ENCODE measurements at places on chromosomes 2 and 18.

DNA sequence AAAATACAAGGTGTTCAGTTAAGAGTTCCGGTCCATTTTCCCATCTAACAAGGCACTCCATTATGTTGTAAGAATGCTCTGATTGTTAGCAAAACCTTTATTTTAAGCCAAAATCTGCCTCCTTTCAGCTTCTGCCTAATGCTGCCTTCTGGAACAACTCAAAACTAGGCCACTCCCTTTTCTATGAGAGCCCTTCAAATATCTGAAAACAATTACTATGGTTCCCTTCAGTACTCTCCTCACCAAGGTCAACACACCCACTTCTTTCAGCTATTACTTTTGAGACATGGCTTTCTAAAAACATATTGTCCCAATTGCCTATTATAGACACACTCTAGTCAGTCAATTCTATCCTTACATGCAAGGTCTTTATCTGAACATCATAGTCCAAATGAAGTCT, 429.4 kb downstream of the ERBB4 start:
- DNase-seq: no peak

- DNase-seq: no peak
Observed at GRCh38 chr2:109429567-109430328, 184.0 kb downstream of the SEPTIN10 start.

DNA sequence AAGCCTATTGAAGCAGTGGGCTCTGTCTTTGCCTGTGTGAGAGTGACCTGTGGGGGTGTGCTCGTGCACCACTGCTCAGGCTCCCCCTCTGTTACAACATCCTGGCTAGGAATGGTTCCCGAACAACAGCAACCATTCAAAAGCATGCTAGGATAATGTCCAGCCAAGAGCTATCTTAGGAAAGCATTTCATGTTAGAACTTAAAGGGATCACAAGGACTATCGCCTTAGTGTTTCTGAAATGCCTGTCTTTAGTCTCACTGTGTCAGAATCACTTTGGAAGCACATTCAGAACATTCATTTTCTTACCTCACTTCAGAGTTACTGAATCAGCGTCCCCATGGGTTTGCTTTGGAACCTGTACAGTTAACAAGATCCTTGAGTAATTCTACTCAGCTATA, 134.9 kb upstream of the DSEL start:
- no peak for DNase-seq

DNA sequence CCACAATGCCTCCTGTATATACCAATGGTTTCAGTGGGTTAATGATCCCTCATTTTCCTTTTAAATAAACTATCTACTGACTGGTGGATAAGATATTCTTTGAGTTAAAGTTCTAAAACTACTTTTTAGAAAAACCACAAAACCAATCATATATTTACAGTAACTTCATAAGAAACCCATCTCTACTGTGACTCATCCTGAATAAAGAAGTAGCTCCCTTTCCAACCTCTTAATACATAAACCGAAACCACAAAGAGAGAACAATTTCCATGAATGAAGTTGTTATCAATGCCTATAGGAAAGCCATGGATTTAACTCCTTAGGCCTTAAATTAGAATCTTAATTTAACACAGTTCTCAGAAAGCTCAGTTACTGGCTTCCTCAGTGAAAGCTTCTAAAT, 227.0 kb upstream of the SMAD7 start:
- no peak for DNase-seq

- DNase-seq: no peak
Observed at GRCh38 chr2:234172066-234172465, 121.6 kb downstream of the SPP2 start.

DNA sequence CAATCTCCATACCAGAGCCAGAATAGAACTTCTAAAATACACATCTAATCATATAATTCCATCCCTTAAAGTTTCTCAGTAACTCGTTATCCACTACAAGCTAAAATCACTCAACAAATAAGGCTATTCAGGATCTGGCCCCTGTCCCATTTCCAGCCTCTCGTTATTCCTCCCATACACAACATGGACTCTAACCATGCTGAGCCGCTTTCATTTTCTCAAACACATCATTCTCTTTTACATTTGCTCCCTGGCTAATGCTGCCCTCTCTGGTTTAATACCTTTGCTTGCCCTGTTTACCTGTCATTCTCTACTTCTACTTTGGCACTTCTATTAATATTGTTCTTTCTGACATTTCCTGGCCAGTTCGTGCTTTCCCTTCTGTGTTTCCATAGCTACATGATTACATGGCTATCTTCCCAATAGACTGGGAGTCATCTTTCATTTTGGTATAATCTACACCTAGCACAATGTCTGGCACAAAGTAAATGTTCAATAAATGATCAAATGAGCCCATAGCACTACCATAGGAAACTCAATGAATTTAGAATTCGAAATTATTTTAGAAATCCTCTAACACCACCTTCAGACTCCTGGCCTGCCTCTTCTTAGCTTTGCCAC, 163.6 kb upstream of the VRK2 start:
- DNase-seq: no peak

DNA sequence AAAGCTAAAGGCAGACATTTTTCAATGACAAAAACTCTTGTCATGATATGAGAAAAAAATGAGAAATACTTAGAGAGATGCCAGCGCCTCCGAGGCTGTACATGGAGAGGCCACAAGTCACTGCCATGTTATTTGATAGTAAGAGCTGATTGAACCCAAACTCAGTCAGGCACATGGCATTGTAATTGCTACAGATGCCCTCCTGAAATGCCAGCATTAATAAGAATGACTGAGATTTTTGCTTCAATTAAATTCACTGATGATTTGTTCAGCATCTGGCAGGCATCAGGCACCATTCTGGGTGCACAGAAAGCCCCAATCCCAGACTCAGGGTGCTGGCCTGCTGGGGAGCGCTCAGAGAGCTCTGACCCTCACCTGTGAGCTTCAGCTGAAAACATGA, 129.0 kb upstream of the PXDN start:
- no peak for DNase-seq

DNA sequence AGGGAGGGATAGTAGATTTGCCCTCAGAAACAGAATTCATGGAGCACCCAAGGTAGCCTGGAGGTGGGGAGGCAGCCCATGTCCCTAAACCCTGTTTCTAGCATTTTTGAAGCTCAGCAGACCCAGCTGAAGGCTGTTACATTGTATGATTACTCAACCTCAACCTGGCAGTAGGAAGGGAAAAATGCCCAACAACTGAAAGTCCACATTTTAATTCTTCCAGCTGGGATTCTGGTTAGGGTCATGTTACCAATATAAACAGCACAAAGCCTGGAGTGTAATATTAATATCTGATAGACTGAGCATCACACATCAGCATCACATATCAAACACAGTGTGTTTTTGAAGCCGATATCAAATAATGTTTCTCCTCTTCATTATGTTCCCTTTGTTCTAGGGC, 437.0 kb downstream of the HRH4 start:
- no peak for DNase-seq

DNA sequence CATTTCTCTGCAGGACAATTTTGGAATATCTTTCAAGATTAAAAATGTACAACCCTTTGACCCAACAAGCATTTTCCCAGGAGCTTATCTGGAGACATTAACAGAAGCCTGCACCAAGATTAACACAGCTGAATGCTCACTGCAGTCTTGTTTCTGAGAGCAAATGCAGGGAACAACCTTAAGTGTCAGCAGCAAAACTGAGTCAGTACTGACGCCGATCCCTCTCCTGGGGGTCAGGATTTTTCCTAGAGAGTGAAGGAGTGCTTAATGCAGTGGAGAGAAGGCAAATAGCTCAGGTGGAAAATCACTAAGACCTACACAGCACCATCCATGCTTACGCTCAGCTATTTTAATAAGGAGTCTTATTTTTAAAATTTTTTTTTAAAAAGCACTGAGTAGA, 42.8 kb upstream of the SGPP2 start:
- DNase-seq: no peak

GRCh38 chr2:111633643-111634042, 250.3 kb downstream of the ANAPC1 start:
- DNase-seq: no peak

DNA sequence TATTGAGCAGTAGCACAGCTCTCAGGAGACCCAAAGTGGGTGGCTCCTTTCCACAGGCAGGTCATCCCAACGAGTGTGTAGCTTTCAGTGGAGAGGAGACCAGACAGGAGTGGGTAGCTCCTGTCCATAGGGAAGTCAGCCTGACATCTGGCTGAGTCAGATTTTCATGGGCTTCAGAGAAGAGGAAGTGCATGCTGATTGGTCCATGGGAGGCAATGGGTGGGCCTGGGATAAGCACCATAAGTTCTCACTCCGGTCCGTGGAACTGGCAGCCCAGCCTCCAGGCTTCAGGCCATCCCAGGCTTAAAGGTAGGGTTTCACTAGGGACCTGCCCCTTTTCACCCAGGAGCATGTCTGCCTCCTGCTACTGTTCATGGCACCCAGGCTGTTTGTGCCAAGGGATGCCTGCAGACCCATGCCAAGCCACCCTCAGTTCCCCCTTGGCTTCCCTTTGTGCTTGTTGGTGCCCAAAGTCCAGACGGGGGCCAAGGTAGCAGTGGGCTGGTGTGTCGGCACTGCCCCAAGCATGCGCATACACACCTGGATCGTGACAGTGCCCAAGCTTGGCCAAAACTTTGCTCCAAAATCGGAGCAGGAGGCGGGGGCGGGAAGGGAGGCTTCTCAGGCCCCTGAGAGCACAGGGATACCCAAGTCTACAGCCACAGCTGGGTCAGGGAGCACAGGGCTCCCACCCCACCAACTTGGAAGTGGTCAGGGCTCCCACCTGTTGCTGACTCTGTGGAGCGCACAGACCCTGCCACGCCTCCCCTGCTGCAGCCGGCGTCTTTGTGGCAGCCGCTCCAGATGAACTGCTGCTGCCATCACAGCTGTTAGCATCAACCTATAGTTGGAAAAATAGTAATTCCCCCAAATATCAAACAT, 26.4 kb downstream of the MARCHF7 start:
- DNase-seq: no peak

DNA sequence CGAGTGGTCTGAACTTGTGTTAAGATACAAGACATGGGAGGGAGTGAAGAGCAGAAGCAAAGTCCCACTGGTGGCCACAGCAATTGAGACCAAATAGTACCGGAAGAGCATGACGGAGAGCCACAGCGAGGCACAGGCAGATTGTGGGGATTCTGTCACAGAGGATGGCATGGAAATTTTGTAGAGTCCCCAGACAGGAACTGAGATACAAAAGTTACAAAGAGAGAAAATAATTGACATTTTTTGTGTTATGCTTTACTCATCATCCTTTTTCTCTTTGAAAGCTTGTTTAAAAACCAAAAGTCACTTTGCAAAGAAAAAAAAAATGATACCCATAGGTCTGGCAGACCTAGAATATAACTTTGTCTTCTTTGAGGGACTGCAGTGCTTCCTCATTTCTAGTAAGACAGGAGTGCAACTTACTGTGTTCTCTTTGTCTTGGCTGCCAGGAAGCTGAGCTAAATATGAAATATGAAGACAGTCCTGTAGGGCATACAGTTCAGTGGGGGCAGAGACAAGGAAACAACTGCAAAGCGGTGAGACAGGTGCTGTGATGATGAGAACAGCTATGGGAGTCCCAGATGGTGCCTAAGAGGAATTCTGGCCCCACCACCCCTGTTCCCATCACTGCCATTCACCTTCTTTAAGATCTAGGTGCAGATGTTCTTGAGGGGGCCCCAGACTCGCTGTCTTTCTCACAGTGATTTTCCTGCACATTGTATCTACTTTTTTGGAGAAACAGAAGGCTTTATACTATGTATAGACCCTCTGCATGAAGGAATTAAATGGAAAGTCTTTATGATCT, 5.2 kb downstream of the ARHGAP25 start:
- no peak for DNase-seq

- no peak for DNase-seq
Observed at GRCh38 chr2:235011929-235012631, 60.3 kb downstream of the SH3BP4 start.

- DNase-seq: no peak
Observed at GRCh38 chr2:241729868-241730267, 4.6 kb upstream of the D2HGDH start.

- no peak for DNase-seq
Observed at GRCh38 chr18:75391279-75392225, 36.0 kb downstream of the SMIM21 start.

- no peak for DNase-seq
Observed at GRCh38 chr18:49608366-49609255, 46.8 kb downstream of the LIPG start.

GRCh38 chr2:27306136-27306535, 2.1 kb downstream of the UCN start:
- no peak for DNase-seq

DNA sequence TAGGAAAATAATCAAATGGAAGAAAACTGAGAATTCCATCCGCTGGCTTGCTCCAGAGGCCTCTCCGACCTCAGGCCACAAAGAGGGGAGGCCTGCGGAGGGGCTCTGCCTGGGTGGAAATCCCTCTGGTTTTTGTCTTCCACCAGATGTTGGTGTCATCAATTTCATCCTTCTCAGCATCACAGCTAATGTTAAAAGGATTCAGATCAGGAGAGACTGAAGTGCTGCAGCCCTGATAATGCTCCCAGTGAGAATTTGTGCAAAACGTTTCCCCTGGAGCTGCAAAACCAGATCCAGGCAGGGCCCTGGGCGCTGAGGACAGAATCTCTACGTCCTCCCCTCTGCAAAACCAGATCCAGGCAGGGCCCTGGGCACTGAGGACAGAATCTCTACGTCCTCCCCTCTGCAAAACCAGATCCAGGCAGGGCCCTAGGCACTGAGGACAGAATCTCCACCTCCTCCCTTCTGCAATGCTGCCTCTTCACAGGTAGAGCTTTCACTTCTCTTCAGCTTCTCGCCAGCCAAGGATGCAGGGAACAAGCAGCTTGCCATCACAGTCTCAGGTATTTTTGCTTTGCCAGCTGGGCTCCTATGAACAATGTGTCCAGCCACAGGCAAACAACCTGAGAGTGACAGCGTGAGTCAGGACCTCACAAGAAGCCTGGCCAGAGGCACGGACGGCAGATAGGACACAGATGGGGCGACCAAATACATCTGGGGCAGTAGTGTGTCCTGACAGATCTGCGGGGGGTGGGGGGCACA, 81.2 kb downstream of the TMEM18 start:
- DNase-seq: no peak

GRCh38 chr2:10171006-10171800, 48.7 kb downstream of the RRM2 start:
- no peak for DNase-seq

DNA sequence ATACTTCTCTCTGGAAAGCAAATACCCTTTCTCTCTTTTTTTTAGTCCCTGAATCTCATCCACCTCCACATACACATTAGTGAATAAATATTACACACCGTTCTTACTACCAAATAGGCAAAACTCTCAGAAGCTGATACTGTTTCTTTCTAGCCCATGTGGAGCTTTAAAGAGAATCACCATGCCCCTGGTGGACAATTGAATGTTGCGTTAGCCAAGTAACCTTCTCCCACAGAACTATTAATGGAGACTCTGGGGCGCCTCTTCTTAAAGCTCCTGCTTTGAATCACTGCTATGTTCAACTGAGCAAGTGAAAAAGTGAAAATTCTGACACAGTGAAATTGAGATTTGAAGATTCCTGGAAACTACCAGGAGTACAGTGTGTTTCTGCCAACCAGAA, 522.8 kb upstream of the CDH7 start:
- no peak for DNase-seq

GRCh38 chr2:222000326-222000725, 298.5 kb downstream of the PAX3 start:
- DNase-seq: no peak
